CD4-positive, alpha-beta T cell treated with Interleukin-10 for 1 hour (primary cell): ENCODE measurements at places on chromosomes 11 and 22.

GRCh38 chr11:117911694-117912093 is 17.5 kb downstream of the TMPRSS13 start:
- no peak for DNase-seq

- no peak for DNase-seq
Observed at GRCh38 chr11:86630229-86630981, 42.0 kb downstream of the ME3 start.

DNA sequence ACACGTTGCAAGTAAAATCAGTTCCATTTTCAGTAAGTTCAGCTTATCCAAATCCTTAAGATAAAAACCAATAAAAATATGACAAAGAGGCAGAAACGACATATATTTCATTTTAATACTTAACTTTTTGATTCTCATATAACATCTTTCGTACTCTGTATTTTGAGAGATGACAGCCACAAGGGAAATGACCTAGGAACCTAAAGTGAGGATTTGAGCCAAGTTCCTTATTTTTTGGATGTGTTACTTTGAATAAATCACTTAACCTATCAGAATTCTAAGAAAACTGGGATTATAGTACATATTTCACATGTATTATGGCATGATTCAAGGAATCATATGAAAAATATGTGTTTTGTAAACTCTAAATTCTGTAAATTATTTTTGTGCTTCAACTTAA is 143.6 kb upstream of the TRPC6 start:
- no peak for DNase-seq

- peak; percentile 7 for DNase-seq
Observed at GRCh38 chr11:108538022-108538424, 39.8 kb upstream of the POGLUT3 start.

DNA sequence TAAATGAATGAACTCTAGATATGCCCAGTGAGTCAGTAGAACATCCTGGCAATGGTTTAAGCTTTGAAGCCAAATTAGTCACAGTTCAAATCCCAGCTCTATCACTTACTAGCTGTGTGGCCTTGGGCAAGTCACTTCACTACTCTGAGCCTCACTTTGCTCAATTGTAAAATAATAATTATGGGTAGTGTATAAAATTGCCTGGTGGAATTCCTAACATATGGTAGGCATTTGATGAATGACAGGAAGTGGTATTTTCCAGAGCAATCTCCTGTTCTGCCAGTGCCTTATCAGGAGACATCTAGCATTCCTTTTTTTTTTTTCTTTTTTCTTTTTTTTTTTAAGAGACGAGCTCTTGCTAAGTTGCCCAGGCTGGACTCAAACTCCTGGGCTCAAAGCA is 13.0 kb downstream of the SCN4B start:
- DNase-seq, result no peak

GRCh38 chr11:62179995-62180394 is 10.0 kb upstream of the SCGB1D1 start:
- no peak for DNase-seq

DNA sequence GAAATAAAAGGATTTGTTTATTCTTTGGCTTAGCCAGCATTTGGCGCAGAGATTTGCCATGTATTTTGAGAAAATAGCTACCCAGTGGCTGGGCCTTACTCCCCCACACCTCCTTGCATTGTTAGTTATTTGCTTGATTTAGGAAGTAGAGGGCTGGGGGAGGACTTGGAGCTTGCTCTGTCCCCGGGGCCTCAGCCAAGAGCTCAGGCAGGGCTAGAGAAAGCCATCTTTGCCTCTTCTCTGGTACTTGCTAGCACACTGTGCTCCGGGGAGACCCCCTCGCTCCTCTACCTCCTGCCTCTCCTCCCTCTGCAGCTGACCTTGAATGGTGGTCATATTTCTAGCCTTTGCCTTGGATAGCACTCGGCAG is 93.0 kb downstream of the SCN3B start:
- no peak for DNase-seq

DNA sequence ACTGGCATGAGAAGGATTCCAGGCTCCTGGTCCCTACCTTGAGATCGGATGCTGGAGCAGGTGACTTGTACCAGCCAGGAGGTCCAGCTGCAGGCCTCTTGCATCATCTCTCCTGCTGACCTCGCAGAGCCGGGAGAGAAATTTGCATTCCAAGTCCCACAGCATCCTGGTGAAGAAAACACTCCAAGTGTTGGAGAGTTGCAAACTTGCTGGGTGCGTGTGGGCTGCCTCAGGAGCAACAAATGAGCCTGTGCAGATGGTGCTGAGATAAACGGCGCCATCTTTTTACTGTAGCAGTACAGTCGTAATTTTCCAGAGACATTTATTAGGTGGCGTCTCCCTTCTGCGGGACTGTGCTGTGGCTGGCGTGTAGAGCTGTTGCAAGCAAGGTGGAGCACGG is 32.1 kb upstream of the ZBTB16 start:
- DNase-seq, result no peak

GRCh38 chr11:128022007-128022368 is 565.4 kb downstream of the ETS1 start:
- no peak for DNase-seq

- no peak for DNase-seq
Observed at GRCh38 chr11:107752949-107753822, 41.3 kb upstream of the SLN start.

GRCh38 chr11:296171-297050 is 2.9 kb downstream of the IFITM5 start:
- DNase-seq, result no peak

- no peak for DNase-seq
Observed at GRCh38 chr11:132263241-132263640, 892.8 kb downstream of the NTM start.

DNA sequence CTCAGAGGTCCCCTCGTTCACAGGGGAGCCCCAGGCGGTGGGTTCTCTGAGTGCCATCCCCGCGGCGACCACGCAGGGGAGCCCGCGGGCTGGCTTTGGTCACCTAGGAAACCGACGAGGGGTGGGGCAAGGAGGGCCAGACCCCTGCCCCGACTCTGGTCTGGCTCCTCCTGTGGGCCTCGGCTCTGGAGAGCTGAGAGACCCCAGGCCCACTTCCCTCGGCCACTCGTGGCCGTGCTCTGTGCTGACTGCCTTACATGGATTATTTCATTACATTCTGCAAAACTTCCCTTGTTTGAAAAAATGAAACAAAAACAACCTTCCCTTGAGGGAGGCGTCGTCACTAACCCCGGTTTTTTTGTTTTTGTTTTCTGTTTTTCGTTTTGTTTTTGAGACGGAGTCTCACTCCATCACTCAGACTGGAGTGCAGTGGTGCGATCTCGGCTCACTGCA is 15.1 kb upstream of the CYTH4 start:
- peak; percentile 78 for DNase-seq

- no peak for DNase-seq
Observed at GRCh38 chr11:73536961-73537360, 61.0 kb downstream of the FAM168A start.

DNA sequence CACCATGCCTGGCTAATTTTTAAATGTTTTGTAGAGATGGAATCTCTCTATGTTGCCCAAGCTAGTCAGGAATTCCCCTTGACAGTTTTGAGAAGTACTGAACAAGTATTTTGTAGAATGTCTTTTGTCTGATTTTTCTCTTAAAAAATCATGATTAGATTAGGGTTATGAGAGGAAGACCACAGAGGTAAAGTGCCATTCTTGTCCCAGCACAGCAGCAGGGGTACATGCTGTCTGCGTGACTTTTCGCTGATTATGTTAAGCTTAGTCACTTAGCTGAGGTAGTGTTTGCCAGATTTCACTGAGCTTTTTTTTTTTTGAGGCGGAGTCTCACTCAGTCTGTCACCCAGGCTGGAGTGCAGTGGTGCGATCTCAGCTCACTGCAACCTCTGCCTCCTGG is 13.6 kb upstream of the NUP160 start:
- no peak for DNase-seq

GRCh38 chr11:113992459-113993110 is 17.7 kb downstream of the HTR3A start:
- DNase-seq, result no peak

DNA sequence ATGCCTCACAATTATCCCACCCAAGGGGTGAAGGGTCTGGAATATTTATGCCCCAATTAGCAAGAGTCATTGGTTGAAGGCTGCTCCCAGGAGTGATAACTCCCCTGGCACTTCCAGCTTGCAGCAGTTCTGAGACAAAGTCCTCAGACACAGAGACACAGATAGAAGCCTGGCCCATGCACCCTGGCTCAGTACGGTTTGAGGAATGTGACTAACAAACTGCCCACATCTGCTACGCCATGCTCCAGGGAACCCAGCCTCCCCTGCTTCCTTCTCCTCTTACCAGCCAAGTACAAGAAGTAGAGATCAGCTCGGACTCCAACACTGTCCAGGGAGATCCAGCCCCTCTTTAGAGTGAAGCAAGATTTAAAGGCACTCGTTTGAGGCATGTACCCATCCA is 48.5 kb upstream of the BMAL1 start:
- DNase-seq, result no peak

GRCh38 chr22:35312198-35313059 is 12.7 kb downstream of the TOM1 start:
- no peak for DNase-seq

DNA sequence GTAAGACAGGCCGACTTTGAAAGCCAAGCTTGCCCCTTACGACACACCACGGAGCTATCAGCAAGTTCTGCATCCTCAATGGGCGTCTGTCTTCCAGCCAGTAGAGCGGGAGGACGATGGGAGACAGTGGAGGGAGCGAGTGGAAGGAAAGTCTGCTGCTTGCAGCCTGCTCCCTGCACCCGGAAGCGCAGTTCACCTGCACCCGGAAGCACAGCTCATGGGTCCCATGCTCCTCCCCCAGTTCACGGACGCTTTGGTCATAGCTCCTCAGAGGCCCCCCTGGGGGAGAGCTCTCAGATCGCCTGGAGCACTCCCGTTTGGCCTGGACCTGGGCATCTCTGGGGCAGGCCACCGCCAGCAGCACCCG is 51.3 kb downstream of the FBLN1 start:
- no peak for DNase-seq

- DNase-seq, result no peak
Observed at GRCh38 chr22:22983816-22984215, 86.5 kb upstream of the GNAZ start.

- no peak for DNase-seq
Observed at GRCh38 chr11:83475760-83476159, 189.6 kb upstream of the CCDC90B start.

DNA sequence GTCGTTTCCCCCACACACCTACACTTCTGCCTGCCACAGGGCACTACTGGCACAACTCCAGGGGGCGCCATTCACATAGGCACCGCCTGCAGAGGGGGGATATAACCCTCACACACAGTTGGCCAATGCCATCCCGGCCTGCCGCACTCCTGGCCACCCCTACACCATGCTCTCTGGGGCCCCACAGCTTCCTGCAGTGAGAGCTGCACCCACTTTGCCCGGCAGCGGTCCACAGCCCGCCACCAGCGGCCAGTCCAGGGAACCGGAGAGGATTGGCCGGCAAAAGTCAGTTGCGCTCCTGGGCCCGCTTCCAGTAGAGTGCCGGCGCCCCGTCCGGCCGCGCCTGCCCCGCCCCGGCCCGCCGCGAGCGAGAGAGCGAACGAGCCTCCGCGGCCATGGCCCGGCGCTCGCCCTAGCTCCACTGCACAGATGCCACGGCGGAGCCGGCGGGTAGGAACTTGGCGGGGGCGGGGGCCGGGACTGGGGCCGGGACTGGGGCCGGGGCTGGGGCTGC is 25.6 kb upstream of the SUSD2 start:
- peak; percentile 53 for DNase-seq

DNA sequence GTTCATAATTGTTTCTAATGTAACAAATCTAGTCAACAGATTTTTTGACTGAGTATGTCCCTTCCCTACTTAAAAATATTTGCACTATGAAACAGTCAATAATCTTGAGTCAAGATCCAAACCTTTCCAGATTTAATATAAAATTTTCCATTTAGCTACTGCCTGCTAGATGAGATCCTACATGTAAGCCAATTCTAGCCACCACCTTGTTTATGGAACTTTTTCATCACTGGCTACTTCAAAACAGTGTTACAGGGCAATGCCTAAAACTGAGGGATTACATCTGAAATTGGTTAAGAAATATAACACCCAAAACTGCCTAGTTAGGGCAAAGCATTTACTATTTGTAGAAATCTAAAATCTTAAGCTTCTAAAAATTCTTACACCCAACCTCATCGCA is 10.5 kb upstream of the FUT4 start:
- no peak for DNase-seq

- no peak for DNase-seq
Observed at GRCh38 chr11:13216019-13216710, 61.4 kb upstream of the BMAL1 start.

GRCh38 chr11:7889985-7890384 is 41.1 kb downstream of the OR10A6 start:
- no peak for DNase-seq

GRCh38 chr11:76266286-76267100 is 60.2 kb upstream of the WNT11 start:
- no peak for DNase-seq

DNA sequence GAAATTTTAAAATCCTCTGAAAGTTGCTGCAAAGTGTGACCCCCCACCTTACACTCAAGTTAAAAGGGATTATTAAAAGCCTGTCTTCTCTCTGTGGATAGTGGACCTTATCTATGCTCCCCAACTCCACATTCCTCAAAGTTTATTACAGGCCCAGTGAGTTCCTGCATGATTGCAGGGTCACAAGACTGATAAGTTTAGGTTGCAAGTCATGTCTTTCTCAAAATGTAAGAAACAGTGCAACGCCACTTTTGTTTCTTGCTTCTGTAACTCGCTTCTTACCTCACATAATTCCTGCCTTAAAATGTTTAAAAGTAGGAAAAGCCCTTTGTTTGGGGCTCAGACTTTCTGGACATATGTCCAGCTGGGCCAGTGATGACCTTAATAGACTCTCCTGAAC is 38.4 kb upstream of the GLYAT start:
- no peak for DNase-seq

DNA sequence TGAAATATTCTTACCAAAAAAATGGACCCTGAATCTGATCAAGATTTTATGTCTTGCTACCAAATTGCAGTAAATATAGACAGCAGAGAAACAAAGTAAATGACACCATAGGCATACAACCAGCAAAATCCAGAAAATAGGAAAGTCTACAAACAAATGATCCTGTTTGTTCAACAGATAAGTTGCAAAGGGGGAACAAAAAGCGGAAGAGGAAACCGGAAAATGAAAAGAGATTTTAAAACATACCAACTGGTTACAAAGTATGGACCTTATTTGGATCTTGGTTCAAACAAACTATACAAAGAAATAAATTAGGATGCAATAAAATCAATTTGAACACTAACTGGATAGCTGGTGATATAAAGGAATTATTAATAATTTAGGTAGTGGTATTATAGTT is 92.0 kb downstream of the TMPRSS5 start:
- no peak for DNase-seq
